RPMI7951 (cell line): ENCODE measurements at places on chromosomes 5 and 9. TPM values are rescaled to one million over a fixed set of nuclear protein-coding genes. Genes with fewer than 3 reads are reported as not detected.

DNA sequence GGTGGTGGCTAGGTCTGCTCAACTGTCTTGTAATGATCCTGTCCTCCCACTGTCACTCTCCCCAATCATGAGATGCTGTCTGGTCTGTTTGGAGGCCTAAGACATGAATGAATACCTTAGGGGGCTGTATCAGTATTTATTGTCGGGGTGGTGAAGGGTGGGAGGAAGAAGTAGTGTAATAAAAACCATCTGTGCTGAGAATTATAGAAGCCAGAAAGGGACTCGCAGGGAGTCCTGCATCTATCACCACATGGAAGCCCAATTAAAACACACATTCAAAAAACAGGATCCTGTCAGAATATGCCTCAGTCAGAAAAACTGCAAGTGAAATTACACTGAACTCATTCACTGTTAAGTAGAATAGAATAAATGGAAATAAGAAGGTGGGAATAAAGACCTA is 1134.3 kb upstream of the C9orf72 start:
- DNase-seq, result no peak

DNA sequence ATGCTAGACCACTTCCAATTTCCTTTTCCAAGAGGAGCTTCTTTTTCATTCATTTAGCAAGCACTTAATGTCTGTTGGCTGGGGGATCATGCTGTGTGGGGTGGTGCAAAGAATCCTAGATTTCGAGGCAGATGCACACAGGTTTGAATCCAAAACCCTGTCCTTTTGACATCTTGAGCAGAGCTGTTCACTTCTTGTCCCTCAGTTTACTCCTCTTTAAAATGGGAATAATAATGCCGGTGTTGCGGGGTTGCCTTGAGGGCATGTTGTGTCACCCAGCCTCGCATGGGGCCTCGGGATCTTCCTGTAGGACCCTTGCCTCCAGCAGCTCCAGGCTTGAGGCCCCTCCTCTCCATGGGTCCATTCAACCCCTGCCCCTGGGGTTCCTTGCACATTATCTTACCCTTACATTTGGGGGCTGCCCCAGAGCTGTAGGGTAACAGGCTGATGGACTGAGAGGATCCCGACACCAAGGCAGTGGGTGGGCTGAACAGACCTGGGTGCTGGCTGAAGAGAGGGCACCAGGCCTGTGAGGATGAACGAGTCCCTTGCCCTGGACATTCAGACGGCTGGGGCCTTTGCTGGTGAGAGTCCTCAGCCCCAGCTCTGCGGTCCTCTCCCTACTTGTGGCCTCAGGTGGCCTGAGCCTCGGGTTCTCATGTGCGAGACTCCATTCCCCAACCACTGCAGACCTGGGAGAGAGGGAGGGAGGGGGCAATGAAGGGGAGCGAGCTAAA is 145.8 kb downstream of the BARX1 start:
- DNase-seq, result no peak

DNA sequence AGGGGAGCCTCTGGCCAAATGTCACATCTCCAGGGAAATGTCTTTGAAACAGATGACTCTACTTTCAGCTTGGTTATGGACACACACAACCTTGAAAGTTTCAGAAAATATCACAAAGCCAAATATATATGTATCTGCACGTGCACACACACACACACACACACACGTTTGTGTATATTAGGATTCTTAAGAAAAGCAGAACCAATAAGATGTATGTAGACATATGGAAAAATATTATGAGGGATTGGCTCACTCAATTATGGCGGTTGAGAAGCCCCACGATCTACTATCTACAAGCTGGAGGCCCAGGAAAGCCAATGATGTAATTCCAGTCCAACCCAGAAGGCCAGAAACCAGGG is 194.9 kb downstream of the PALM2AKAP2 start:
- no peak for DNase-seq

The MYOT gene
- not detected in 2 replicates for total RNA-seq

The ARID3C gene
- not detected in 2 replicates for total RNA-seq

The UNC13B gene
- 9.6 and 12.8 TPM in 2 replicates for total RNA-seq
